ENCODE measurements at places on chromosomes 12 and 14.

DNA sequence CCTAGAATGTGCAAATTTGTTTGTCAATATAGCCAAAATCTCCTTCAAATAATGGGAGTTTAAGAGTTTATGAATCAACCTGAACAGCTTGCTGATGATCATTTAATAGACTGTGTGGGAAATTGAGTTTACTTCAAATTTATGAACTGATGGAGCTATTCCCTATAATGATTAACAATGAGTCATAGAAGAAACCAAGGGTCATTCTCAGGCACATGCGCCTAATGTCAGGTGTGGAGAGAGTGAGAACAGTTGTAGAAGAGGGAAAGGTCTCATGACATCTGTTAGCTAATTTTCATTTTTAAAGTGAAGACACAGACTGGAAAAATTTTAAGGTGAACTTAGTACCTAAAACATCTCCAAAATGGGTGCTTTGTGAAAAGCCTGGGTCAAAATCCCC is 191.8 kb downstream of the BMP4 start:
- DNase-seq, result no peak

DNA sequence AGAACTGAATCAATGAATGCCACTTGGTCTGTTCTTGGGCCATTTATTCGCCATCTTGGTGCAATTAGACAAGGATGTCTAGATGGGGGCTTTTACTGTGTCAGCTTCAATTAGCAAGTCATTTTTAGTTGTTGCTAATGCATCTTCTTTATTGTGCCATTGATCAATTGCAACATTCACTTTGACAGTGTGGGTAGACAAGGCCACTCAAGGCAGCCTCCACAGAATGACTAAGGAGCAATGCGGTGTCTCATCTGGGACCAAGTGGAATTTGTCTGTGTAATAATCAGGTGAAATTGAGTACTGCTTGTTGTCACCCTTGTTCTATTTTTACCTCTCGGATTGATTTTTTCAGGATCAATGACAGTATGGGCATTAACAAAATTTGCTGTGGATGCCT is 275.9 kb downstream of the CACNA1C start:
- no peak for DNase-seq

- DNase-seq, result no peak
Measured at GRCh38 chr12:2393996-2394395, 341.2 kb downstream of the CACNA1C start.

DNA sequence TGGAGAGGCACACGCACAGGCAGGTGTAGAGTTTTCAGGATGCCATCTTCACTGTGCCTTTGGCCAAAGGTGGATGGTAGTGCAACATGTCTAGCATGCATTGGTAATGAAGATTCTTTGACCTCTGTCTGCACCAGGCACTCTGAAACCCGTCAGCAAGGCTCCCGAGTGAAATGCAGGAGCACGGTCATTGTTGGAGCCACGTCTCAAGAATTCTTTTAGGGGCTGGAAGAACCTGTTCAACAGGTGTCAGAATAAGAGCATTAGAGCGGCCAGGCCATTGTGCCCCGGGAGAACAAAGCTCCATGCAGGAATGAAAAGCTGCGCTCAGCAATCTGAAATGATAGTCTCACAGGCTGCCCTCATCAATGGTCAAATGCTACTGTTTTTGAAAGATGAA is 40.2 kb upstream of the DICER1 start:
- no peak for DNase-seq

DNA sequence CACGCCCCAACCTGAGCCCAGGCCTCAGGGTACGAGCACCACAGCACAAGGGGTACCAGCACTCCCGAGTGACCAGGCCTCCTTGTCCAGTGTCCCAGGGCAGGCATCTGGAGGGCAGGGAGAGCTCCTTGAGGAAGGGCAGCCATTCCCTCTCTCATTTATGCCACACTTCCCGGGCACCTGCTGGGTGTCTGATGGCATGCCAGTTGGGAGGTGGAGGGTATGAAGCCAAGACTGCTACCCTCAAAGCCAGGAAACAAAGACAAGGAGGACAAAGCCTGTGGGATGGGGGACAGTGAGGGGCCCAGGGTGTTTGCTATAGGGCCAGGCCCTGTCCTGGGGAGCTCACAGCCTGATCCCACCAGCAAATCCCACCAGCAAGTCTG is 45.6 kb downstream of the CCDC88C start:
- DNase-seq, result no peak

DNA sequence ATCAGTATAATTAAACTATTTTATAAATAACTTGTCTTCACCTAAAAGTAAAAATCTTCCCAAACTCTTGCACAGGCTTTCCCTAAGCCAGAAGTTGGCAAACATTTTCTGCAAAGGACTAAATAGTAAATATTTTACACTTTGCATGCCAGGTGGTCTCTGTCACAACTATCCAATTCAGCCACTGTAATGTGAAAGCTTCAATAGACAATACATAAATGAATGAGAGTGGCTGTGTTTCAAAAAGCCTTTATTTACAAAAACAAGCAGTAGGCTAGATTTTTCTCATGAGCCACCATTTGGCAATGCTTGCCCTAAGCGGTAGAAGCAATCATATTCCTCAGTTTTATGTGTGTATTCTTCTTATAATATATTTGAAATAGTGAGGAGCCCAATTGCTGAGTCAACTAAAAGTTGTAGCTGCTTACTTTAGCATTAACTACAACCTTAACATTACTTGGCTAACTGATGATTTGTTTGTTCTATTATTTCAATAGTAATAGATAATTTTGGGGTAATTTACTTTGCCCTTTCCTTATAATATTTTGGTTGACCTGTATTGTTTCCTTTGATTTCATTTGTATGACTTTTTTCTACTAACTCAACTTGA is 236.0 kb upstream of the SYT1 start:
- no peak for DNase-seq

DNA sequence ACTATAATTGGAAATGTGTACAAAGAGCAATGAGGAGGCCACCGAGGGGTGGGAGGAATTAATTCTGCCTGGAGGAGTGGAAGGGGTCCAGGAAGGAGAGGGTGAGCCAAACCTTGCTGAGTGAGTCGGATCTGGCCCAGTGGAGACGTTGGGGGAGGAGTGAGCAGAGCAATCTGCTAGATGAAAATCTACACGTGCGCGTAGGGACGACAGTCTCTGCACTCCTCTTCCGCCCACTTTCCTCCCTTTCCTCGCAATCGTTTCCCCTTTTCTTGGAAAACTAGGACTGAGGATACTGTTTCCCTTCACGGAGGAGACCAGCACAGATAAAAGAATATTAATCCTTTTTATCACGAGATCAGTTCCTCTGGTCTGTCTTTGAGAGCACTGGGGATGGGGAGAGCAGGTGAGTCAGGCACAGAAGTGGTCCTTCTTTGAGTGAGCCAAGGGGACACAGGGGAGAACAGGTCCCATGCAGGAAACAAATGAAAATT is 2.9 kb upstream of the NAB2 start:
- peak; percentile 30 for DNase-seq

DNA sequence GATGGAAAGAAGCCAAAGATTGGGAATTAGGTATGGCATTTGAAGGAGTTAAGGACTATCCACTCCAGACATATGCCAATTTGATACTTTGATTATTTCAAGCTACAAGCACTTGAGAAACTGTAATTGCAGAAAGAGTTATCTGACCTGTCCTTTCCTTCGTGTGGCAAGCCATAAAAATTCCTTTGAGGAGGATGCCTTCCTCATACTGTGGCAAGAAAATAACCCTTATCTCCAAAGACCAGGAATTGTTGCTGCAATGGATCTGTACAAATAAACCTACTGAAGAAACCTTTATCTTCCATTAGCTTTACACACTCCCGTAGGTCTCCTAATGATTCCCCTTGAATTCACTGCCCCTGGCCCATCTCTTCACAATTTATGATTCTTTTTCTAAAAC is 165.1 kb upstream of the AMIGO2 start:
- no peak for DNase-seq

- no peak for DNase-seq
Measured at GRCh38 chr14:54322701-54323337, 74.0 kb upstream of the CDKN3 start.

DNA sequence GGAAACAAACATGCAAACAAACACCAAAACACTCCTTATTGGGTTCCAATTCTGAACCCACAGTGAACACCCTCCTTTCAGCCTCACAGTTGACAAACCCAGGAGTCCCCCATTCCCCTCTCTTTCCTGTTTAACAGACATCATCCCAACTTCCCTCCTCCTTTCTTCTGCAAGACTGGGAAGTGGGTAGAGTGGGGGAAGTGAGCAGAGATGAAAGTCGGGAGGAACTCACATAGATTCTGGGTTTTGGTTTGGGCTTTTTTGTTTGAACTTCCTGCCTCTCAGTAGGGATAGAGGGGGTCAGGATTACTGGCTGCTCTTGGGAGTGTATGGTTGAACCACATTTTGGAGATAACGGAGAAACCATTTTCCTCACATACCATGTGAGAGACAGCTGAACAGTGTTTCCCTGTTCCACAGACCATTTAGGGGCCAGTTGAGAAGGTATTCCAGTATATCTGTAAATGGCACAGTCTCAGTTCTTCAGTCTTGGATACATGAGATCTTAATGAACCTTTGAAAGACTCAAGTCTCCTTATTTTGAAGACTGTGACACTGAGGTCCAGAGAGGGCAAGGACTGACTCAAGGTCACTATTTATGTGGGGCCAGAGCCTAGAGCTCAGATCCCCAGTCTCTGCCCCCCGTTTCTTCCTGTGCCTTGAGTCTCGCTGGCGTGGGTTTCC is 3.9 kb upstream of the GPR84 start:
- DNase-seq, result no peak

DNA sequence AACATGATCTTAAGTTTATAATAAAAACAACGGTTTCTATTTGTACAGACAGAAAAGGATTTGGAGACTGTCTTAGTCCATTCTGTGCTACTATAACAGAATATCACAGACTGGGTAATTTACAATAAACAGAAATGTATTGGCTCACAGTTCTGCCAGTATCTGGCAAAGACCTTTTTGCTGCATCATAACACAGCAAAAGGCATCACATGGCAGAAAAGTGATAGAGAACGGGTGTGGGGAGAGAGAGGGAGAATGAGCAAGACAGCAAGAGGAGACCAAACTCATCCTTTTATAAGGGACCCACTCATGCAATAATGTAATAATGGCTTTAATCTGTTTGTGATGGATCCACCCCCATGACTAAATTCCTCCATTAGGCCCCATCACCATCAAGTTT is 17.0 kb upstream of the NUDT4 start:
- DNase-seq, result no peak

DNA sequence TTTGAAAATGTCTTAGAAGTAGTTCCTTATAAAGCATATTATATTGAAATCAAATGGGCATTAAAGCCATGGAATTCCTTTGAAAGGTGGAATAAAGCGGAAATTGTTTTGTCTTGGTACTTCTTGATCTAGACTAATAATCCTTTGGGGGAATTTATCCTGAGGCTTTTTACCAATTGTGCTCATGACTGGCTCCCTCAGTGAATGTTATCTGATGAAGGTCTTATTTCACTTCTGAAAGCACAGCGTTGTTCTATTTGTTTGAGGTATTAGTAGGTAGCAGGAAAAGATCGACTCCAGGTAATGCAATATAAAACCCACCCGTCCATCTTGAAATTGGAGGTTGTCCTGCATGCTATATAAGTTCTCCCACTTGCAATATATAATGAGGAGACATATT is 64.8 kb downstream of the PPFIBP1 start:
- DNase-seq, result no peak

- no peak for DNase-seq
Measured at GRCh38 chr12:89951050-89951693, 242.5 kb upstream of the ATP2B1 start.

- DNase-seq, result peak; percentile 71
Measured at GRCh38 chr12:45543887-45544286, 185.6 kb upstream of the ARID2 start.

DNA sequence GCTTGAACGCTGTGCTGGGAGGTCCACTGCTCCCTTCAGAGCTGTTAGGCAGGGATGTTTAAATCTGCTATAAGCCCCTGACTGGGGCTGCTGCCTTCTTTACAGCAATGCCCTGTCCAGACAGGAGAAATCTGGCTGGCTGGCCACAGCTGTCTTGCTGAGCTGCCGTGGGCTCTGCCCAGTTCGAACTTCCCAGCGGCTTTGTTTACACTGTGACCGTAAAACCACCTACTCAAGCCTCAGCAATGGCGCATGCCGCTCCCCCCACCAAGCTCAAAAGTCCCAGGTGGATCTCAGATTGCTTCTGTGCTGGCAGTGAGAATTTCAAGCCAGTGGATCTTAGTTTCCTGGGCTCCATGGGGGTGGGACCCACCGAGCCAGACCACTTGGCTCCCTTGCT is 35.8 kb downstream of the CKAP4 start:
- DNase-seq, result no peak

DNA sequence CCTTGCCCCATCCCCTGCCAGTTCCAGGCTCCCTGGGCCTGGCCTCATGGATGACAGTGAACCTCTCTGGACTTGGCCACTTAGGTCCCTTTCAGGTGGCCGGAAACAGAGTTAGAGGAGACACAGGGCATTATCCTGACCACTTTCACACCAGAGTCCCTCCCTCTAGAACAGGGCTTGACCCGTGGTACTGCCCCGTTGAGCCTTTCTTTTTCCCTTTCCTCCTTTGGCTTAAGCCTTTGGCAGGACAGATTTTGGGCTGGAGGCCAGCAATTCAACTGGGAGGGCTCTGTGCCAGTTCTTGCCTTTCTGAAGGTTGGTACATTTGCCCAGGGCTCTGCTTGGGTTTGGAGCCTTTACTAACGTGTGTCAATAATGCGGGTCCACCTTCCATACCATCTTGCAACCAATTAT is 22.8 kb downstream of the TPCN1 start:
- no peak for DNase-seq

DNA sequence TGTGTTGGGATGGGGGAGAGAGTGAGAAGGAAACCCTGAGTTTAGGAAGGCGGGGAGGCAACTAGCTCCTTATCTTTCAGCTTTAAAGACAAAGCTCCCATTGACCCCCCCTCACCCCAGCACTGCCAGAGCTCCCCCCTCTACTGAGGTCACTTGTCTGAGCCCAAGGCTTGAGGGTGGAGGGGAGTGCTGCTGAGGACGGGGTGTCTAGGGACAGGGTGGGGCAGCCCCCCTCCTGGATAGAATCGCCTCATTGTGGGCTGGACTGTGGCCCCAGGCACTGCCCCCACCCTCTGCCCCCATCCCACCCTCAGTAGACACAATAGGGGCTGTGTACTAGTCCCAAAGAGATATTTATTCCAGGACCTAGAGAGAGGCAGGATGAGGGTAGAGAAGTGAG is 3.0 kb downstream of the ERBB3 start:
- no peak for DNase-seq

- DNase-seq, result no peak
Measured at GRCh38 chr14:59334253-59334652, 130.9 kb downstream of the GPR135 start.

- DNase-seq, result no peak
Measured at GRCh38 chr12:108175310-108175709, 46.2 kb downstream of the WSCD2 start.

All from activated CD4-positive, alpha-beta T cell treated with anti-CD3 and anti-CD28 coated beads, Interleukin-2, amount 10 ng/mL, durations not matched to agents 7 days and 5 days (primary cell).